ENCODE measurements at places on chromosomes 3 and 15. TPM values are rescaled to one million over a fixed set of nuclear protein-coding genes. Genes with fewer than 3 reads are reported as not detected.

DNA sequence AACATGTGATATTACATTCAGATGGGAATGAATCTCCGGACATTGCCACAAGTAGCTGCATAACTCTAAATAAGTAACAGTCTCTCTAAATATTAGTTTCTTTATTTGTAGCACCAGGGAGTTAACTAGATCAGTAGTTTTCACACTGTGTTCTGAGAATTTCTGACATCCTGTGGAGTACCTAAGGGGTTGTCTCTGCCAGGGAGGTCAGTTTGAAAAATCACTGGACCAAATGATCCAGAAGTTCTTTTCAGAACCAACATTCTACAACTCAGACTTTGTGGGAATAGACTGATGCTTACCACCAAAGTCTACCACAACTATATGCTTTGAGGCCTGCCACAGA, 9.0 kb upstream of the ILDR1 start:
- no peak for DNase-seq

DNA sequence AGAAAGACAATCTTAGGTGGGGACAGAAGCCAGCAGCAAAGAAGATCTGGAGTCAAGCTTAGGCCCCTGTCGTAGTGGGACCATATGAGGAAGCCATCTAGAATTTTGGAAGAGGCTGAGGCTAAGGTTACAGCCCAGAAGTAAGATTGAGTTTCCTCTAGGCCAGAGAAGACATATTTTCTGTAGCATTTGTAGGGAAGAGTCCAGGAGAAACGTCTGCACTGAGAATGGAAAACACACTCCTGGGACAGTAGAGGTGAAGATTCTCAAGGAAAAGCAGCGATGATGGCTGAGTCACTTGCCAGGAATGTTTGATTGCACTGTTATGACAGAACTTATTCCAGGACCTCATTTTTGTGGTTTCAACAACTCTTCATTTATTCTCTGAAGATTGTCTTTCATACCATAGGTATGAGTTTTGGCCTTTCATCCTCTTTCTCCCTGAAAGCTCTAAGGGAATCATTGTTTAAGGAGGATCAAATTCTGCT, 107.2 kb downstream of the GTPBP8 start:
- no peak for DNase-seq

GRCh38 chr3:111734652-111735051, 124.4 kb upstream of the PHLDB2 start:
- DNase-seq = no peak

The MME gene
- total RNA-seq = 4.8 TPM

The GP5 gene
- total RNA-seq = not detected

The ACOX2 gene
- total RNA-seq = 33.4 TPM

DNA sequence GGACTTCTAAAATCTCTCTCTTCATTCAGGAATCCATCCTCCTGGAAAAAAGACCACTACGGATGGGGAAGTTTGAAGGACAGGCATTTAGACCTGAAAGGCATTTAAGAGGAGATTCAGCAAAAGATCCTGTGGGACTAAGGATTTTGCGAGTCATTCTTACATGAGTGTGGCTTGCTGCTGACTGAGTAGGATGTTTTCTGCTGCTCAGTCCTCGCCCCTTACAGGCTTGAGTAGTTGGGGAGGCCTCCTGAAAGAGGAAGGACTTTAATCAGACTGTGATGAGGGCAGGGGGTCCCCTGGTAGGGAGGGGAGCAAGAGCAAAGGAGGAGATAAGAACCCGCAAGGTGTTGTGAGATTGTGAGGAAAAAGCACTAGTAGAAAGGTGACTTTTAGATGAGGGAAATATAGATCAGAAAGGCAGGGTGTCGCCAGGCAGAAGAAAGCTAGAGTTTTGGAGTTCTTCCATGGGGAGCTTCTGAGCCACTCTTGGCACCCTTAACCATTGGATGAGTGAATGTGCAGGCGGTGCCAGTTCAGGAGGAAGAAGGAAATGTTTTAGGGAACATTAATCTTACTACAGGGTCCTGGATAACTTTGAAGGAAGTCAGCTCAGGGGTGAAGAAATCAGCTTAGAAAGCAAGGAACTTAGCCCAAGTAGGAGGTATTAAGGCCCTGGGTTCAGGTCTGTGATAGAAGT, 171.1 kb downstream of the RORA start:
- no peak for DNase-seq

GRCh38 chr3:11643605-11644087, at the start of gene VGLL4:
VGLL4 (minus strand) TSS chr3:11643915; CDS start chr3:11643518, 397 bp downstream.
- DNase-seq = peak; percentile 96

DNA sequence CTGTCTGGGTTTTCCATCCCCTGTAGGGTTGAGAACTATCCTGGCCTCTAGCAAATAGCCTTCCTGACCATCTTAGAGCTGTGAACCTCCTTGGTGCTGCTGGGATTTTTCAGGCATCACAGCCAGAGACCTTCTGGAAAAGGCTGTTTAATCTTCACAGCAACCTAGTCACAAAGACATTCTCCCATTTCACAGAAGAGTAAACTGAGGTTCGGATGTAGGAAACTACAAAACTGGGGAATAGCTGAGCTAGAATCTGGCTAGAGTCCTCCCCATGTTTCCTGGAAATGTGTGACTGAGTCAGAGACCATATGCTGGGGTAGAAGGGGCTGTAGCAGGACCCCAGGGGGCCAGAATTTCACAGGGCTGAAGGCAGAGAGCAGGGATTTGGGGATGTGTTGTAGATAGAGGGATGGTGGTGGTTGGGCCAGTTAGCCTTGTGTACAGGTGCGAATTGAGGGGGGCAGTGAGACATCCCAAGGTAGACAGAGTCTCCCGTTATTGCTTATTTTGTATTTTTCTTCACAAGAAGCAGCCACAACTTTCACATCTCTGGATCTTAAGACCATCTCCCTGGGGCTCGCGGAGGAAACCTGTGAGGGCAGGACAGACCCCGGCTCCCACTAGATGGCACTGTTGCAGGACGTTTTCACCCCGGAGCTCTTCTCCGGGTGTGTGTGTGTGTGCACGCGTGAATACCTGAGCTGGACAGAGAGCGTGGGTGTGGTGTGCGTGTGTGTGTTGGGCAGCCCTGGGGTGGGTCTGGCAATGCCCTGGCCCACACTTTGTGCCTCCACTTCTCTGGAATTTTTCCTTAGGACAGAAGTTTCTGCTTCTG, 66.9 kb upstream of the PRR23C start:
- no peak for DNase-seq

All from Right ventricle myocardium inferior (tissue), 1 donor.